Fibroblast of villous mesenchyme (primary cell): ENCODE measurements at places on chromosomes 4 and X. TPM values are rescaled to one million over a fixed set of nuclear protein-coding genes. Genes with fewer than 3 reads are reported as not detected.

The TRAM1L1 gene
- 2.6 and 3.0 TPM in 2 replicates for total RNA-seq

The PLP1 gene
- total RNA-seq: under 0.01 TPM in 2 replicates

The IL1RAPL1 gene
- 1.3 TPM in 2 replicates for total RNA-seq

The WDR17 gene
- 0.64 and 0.86 TPM in 2 replicates for total RNA-seq

The SYTL4 gene
- 4.3 and 32.9 TPM in 2 replicates for total RNA-seq

The PHOX2B gene
- total RNA-seq: not detected in 2 replicates

The PAGE1 gene
- total RNA-seq: not detected in 2 replicates

The GCNA gene
- 1.6 and 2.6 TPM in 2 replicates for total RNA-seq

The TREX2 gene
- total RNA-seq: 1.9 and 3.0 TPM in 2 replicates

The SORCS2 gene
- total RNA-seq: under 0.01 TPM in 2 replicates
